ENCODE measurements at places on chromosomes 1 and 21. TPM values are rescaled to one million over a fixed set of nuclear protein-coding genes. Genes with fewer than 3 reads are reported as not detected.

The RCAN3 gene
- 3.1 TPM for total RNA-seq

The FCGR1A gene
- not detected for total RNA-seq

The FCER1G gene
- total RNA-seq: 0.17 TPM

The CA6 gene
- total RNA-seq: 0.11 TPM

The A3GALT2 gene
- 0.09 TPM for total RNA-seq

The NGF gene
- total RNA-seq: 0.43 TPM

The PTCH2 gene
- not detected for total RNA-seq

Data from dermis lymphatic vessel endothelial cell (primary cell).